ENCODE measurements at places on chromosomes 1 and 21.
A peak's percentile ranks its signal among the peaks of the same experiment; 100 is the strongest.

GRCh38 chr1:155971910-155972809, 6.2 kb downstream of the ARHGEF2 start:
- DNase-seq: no peak

GRCh38 chr1:222976453-222976852, 161.6 kb downstream of the DISP1 start:
- no peak for DNase-seq

GRCh38 chr1:240946926-240947325, 335.0 kb upstream of the GREM2 start:
- DNase-seq: no peak

- no peak for DNase-seq
Measured at GRCh38 chr1:235532360-235532759, 28.1 kb upstream of the B3GALNT2 start.

- DNase-seq: peak; percentile 13
Measured at GRCh38 chr21:17612023-17612564, 607 bp downstream of the BTG3 start.

- DNase-seq: no peak
Measured at GRCh38 chr1:236568285-236568894, 35.9 kb downstream of the HEATR1 start.

Data from stimulated activated CD4-positive, alpha-beta T cell treated with anti-CD3 and anti-CD28 coated beads, Interleukin-1b, Interleukin-23, amount 100 ng/mL, for 24 hours (primary cell).